ENCODE measurements at places on chromosomes 6 and 20.
A peak's percentile ranks its signal among the peaks of the same experiment; 100 is the strongest.

DNA sequence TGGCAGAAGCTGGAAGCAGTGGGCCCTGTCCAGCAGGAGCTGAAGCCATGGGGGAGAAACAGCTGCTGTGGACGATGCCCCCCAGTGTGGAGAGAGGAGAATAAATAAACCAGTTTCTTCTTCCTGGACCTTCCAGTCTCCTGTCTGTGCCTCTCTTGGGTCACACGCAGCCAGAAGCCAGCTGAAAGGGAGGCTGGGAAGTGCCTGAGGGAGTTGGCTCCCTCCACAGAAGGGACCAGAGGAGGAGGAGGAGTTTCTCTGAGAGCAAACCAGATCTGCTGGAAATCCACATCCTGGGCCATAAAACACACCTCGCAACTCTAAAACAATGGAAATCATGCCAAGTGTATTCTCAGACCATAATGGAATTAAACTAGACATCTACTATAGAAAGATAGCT is 577.0 kb downstream of the CDH26 start:
- no peak for DNase-seq

GRCh38 chr6:134525190-134525868 is 207.4 kb upstream of the SGK1 start:
- DNase-seq: no peak

DNA sequence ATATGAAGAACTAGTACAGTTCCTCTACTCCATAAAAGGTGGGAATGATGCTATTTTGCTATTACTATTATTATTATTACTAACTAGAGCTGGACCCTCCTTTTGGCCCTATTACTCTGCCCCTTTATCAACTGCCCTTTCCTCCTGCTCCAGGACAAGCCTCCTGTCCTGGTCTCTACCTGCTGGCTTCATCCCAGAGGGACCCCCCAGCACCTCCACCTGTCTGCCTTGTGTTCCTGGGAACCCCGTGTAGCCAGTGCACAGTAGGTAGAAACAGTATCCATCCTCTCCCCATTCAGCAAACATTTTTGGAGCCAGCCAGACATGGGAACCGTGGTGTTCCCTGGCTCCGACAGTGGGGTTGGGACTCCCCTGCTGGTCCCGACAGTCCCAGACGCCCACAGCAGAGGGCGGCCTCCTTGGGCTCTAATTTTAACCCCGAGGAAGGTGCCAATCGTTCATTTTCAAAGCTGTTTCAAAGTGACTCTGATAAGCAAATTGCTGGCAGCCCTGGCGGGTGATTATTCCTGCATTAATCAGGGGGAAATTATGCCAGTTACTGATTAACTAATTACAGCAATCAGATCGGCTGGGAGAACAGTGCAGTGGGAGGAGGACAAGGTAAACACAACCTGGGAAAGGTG is 44.2 kb upstream of the MDGA1 start:
- DNase-seq: peak; percentile 70

GRCh38 chr6:1820165-1820564 is 210.4 kb downstream of the FOXC1 start:
- no peak for DNase-seq

DNA sequence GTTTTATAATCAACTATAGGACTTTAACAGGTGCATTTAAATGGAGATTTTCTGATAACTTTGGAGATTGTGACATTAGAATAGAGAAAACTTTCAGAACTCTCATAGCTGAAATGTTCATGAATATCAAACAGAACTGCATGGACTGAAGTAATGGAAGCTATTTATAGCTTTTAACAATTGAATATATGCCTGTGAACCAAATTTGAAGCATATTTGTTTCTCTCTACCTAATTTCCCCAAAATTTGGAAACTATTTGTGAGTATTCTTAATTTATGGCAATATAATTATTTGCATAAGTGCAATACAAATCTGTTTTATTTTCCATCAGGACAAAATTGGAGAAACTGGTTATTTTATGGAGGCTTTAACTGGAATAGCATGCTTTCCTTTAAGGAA is 96.6 kb downstream of the PLG start:
- DNase-seq: no peak

DNA sequence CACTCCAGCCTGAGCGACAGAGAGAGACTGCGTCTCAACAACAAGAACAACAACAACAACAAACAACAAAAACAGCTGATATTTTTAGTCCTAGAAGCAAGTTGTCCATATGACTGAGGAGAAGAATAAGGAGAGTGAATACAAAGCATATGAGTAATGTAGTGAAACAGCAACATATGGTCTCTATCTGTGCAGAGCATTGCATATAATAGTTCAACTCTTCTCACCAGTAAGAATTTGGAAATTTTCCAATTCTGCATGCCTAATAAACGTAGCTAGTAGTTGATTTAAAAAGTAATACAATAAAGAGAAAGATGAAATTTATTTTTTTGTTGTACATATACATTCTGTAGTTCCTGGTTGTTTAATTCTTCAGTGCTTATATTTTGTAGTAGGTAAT is 129.7 kb upstream of the FAM83B start:
- no peak for DNase-seq
